GM12892 (cell line): ENCODE measurements at places on chromosomes 7 and 10.

- DNase-seq: no peak
Measured at GRCh38 chr7:139718141-139718540, 59.7 kb downstream of the HIPK2 start.

GRCh38 chr10:27912231-27912630, 86.6 kb downstream of the ODAD2 start:
- no peak for DNase-seq

DNA sequence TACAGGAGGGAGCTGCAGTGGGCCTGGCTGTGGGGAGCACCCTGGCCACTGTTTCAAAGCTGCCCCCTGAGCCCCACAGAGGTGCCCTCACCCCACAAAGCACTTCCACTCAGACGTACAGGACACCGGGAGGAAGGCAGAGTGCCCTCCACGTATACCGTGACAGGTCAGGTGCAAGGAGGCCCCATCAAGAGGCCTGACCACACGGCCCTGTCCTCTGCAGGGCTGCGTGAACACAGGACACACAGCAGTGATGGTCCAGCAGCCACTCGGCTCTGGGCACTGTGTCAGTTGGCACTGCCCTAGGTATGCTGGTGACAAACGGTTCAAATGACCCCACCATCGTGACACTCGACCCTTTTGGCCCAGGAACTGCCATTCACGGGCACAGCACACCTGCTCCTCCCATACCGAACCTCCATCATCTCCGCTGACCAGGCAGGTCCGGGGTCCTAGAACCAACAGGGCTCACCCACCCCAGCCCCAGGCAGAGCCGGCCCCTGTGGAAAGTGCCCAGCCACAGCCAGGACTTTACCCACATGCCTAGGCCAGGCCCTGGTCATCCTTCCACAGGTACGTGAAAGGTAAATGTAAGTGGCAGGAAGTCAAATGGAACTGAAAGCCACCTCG, 560.9 kb downstream of the PTPRN2 start:
- DNase-seq: no peak

GRCh38 chr10:103835096-103836050, 20.0 kb downstream of the SH3PXD2A start:
- no peak for DNase-seq

- DNase-seq: no peak
Measured at GRCh38 chr10:132753596-132753995, 32.4 kb downstream of the NKX6-2 start.
